ENCODE measurements at places on chromosomes 2 and 18.
A peak's percentile ranks its signal among the peaks of the same experiment; 100 is the strongest.

- DNase-seq, result no peak
These were observed 52.6 kb downstream of the QPCT start for GRCh38 chr2:37396890-37397565.

- no peak for DNase-seq
These were observed 248.2 kb downstream of the PHLPP1 start for GRCh38 chr18:62963507-62963906.

GRCh38 chr2:229474125-229474524 lies 203.0 kb upstream of the PID1 start:
- no peak for DNase-seq

DNA sequence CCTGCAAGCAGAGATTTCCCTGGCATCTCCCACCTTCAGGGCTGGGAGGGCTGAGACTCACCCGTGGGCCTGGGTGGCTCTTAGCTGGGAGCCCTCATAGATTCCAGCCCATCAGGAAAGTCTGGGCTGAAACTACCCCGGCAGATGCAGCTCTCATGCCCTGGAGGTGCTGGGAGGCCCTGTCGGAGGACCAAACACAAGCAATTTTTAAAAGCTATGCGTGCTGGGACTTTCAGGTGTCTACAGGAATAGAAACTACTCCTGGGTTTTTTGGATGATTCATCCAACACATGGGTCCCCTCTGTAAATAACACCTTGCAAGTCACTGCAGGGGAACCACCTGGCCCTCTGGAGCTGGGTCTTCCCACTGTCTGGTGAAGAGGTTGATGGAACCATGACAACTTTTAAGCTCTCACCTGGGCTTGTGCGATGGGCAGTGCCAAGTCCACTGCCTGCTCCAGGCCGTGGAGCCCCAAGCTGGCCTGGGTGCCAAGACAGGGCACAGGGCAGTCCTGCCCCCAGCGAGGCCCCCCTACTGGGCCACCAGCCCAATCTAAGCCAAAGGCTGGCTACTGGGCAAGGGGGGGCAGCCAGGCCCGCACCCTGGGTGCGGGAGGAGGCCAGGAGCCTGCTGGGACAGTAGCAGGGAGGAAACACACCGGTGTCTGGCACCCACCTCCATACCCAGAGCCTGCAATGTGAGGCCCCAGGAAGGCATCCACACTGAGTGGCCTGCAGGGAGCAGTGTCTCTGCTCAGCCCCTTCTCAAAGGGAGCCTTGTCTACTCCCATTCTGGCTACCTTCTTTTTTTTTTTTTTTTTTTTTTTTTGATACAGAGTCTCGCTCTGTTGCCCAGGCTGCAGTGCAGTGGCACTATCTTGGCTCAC lies 1.1 kb upstream of the GPR55 start:
- no peak for DNase-seq

- no peak for DNase-seq
These were observed 789.4 kb upstream of the PIK3C3 start for GRCh38 chr18:41165625-41166024.

GRCh38 chr2:232476791-232477190 lies 10.8 kb downstream of the ECEL1 start:
- no peak for DNase-seq

GRCh38 chr2:157443795-157444640 lies at the start of gene CYTIP:
Gene CYTIP (minus strand): TSS chr2:157444089. CDS start chr2:157444020, 69 bp downstream.
- DNase-seq, result peak; percentile 76

- DNase-seq, result no peak
These were observed 267.6 kb downstream of the CD226 start for GRCh38 chr18:69680123-69680522.

DNA sequence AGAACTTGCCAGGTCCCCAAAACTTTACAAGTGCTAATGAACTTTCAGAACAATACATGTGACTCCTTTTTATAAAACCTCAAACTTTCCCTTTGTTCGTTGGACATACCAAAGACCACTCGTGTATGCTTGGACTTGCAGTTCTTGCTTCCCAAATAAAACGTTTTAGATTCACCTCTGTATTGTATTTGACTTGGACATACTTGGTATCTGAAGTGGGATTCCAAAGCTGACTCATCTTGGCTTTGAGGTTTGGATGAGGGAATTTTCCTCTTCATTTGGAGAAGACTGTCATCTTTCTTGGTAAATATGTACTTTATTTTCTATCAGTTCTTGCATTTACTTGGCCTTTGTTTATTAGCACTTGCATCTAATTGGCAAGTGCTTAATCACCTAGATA lies 8.0 kb upstream of the CYB5A start:
- no peak for DNase-seq

- DNase-seq, result no peak
These were observed 103.9 kb downstream of the MRO start for GRCh38 chr18:50715919-50716318.

- no peak for DNase-seq
These were observed 10.0 kb upstream of the TTR start for GRCh38 chr18:31581498-31582197.

GRCh38 chr2:34096562-34097171 lies 497.6 kb upstream of the FAM98A start:
- peak; percentile 27 for DNase-seq

DNA sequence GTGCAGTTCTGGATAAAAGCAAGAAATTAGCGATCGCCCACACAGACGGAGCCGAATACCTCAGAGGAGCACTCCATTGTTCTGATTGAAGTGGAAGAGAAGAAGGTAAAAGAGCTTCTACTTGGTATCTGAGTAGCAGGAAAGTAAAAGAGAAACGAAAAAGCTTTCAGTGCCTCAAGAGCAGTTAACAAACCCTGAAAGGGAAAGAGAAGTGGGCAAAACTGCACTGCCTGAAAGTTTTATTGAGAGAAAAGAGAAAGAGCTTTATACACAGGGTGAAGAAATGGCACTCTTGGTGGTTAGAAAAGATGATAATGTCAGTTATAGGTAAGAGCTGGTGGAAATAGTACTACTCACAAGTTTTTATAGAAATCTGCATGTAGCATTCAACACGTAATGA lies 192.8 kb downstream of the CDCA7 start:
- no peak for DNase-seq

DNA sequence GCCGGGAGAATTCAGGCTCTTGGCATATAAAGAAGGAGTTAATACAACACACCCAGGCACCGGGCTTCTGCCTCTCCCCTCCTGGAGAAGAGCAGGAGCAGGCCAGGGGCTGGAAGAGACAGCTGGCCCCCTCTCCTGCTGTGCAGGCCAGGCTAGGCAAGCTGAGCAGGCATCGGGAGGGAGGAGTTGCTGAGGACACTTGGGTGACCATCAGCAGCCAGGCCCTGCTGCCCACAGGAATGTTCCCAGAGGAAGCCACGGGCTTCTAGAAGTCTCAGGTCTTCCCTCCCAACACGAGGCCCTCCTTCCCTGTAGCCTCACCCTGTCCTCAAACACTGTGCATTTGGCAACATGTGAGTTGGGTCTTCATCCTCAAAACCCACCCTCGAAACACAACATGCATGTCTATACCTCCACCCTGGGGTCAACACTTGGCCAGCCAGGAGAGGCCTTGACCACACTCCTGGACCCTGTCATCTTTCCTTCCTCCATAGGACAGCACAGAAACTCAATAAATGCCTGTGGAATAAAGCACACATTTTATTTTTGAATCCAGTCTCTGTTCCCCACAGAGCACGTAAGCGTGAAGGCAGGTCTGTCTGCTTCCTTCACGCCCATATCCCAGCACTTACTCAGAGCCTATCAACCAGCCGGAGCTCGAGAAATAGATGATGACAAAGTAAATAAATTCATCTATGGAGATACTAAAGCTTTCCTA lies 433.8 kb upstream of the ID2 start:
- DNase-seq, result no peak

GRCh38 chr2:234580686-234581085 lies 83.8 kb upstream of the ARL4C start:
- no peak for DNase-seq

- no peak for DNase-seq
These were observed 79.7 kb downstream of the STRN start for GRCh38 chr2:36886664-36887063.

DNA sequence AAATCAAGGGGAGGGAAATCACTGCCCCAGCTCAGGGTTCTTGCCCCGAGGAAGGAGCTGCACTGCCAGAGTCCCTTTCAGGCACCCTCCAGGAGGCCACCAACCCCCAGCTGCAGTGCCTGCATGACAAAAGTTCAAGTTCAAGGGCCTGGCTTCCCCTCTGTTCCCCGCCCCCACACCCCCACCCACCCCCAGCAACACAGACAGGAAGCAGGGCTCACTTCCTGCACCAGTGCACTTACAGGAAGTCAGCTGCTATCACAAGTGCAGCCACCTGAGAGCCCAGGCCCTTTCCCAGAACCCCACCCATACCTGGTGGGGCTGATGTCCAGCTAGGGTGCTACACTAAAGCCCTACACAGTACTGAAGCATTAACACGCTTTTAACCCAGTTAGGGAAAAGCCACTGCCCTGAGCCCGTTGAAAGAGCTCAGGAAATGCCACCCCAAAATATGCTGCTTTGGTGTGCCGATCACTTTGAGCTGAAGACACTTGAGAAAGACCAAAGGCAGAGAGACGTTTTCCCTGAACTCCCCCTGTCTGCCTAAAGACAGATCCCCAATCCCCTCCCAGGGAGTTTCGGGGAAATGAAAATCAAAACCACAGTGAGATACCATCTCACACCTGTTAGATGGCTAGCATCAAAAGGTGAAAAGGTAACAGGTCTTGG lies 109.9 kb upstream of the CAB39 start:
- DNase-seq, result peak; percentile 62

- DNase-seq, result no peak
These were observed 52.7 kb upstream of the EML4 start for GRCh38 chr2:42116195-42117181.

- no peak for DNase-seq
These were observed 92.0 kb upstream of the LMAN1 start for GRCh38 chr18:59451073-59451472.

GRCh38 chr2:232483923-232484627 lies 3.6 kb downstream of the ECEL1 start:
- DNase-seq, result no peak

DNA sequence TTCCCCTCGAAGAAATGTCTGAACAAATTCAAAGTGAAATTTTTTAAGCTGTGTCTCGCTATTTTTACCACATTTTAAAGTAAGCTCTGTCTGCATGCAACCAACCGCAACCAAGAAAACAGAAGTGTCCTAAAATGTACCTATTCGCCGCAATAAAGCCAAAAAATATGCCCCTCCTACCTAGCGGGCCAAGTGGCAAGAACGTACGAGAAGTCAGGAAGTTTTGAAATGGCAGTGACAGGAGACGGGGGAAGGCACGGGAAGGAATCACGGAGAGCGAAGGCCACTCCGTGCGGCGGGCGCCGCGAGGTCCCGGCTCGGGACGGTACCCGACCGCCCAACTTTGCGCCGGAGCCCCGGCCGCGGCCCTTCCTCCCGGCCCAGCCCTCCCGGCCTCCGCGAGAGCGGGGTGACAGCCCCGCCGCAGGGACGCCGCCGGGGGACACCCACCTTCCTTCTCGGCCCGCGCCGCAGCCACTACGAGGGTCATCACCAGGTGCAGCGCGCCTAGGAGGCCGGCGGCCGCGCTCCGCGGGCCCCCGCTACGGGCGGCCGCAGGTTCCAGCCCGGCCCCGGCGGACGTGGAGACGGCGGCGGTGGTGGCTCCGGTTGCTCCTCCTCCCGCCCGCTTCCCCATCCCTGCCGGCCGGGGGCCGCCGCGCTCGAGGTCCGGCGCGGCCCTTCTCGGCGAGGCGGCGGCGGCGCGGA lies 568 bp downstream of the TMEM131 start:
- peak; percentile 63 for DNase-seq

DNA sequence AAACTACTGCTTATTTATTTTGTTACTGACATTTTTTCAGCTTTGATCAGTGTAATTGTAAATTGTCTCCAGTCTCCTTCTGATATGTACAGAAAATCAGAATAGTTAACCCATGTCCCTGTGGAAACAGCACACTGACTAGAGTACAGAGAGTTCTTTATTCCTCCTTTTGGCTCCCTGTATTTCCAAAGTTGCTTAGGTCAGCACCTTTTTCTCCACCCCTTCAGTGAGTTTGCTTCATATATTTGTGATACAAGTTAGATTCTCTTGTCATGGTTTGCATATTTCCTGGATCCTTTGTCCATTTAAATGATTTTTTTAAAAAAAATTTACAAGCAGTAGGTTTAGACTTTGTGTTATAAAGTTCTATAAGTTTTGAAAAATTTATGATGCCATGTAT lies 2051.1 kb upstream of the LRRTM1 start:
- DNase-seq, result no peak

DNA sequence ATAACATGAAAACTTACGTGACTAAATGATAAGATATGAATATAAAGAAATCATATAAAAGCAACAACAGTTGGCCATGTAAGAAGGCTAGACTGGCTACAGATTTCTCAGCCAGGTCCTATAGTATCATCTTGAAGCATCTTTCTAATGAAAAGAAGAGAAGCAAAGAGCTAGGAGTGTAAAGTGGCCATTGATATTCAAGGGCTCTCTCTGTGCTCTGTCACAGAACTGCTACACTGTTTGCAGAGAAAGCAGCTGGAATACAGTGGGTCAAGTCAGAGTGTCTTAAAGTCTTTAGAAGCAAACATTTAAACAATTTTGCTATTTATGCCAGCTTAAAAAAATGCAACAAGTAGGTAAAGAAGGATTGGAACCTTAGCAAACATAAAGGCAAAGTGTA lies 118.8 kb downstream of the SCN9A start:
- DNase-seq, result no peak

GRCh38 chr2:190744041-190744440 lies 95.2 kb downstream of the NAB1 start:
- no peak for DNase-seq

DNA sequence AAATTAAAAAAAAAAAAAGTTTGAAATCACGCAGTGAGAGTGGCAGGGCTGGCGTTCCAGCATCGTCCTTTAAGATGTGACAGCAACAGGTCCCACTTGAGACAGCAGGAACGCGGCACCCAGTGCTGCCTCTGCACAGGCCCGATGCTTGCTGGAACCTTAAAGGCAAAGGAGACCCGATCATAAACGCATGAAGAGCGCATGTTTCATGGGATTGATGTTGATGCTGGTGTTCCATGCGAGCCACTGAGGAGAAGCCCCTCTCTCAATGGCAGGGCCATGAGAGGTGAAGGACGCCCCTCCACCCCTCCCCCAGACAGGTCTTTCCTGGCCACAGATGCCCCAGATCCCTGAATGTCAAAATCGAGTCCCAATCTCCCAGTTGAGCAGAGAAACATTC lies 17.9 kb upstream of the ALPI start:
- DNase-seq, result no peak

- no peak for DNase-seq
These were observed 39.3 kb upstream of the PARD3B start for GRCh38 chr2:204505946-204506345.

- DNase-seq, result no peak
These were observed 47.8 kb downstream of the PRELID3A start for GRCh38 chr18:12455496-12455895.

GRCh38 chr2:123696021-123696420 lies 329.1 kb upstream of the CNTNAP5 start:
- no peak for DNase-seq
